SW 1271 (cell line): ENCODE measurements at places on chromosomes 6 and 20.

- DNase-seq, result no peak
Measured at GRCh38 chr6:137794516-137795201, 72.4 kb upstream of the TNFAIP3 start.

- peak; percentile 63 for DNase-seq
Measured at GRCh38 chr6:50007819-50008218, 14.0 kb downstream of the DEFB110 start.

- no peak for DNase-seq
Measured at GRCh38 chr6:16487996-16488674, 249.7 kb downstream of the GMPR start.

DNA sequence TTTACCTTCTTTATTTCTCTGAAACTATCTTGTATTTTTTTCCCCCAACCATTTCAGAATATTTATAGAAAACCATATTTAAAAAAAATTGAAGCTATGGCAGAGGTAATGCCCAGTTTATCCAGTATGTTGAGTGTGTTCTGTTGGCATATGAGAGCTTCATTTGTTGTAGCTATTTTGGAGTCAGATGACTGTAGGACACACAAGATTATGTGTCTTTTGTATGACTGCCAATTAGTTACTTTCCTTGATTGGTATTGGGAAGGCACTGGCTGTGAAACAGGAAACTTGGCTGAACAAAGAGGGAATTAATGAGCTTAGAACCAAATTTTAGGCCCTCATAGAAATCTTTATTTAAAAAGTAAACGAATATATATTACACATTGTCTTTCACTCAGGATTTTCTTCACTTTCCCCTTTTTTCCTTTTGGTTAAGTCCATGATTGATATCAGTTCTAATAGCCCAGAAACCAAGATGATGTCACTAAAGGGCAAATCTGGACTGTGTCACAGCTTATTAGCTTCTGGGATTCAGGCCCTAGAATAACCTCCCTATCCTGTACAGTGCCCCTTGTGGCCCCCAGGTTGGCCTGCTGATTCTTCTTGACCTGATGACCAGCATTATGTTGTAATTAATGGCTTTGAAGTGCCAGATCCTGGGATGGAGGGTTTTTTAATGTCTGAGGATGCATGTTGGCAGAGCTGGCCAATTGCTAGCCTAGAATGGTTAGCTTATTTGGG, 10.1 kb downstream of the CDC5L start:
- no peak for DNase-seq

DNA sequence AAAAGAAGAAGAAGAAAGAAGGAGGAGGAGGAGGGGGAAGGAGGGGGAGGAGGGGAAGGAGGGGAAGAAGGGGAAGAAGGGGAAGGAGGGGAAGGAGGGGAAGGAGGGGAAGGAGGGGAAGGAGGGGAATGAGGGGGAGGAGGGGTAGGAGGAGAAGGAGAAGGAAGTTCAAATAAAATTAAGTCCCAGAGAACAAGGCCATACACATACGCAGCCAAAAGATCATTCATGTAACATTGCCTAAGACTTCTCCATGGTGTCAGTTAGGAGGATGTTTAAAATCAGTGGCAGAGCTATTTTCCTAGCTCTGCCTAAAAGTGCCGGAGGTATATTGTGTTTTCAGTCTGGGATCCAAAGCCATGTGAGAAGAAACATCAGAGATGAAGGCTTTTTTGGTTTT, 75.8 kb downstream of the PLCB4 start:
- no peak for DNase-seq

- DNase-seq, result no peak
Measured at GRCh38 chr20:5833309-5833941, 83.2 kb downstream of the SHLD1 start.

GRCh38 chr6:28734443-28734959, 189.3 kb downstream of the TRIM27 start:
- no peak for DNase-seq

DNA sequence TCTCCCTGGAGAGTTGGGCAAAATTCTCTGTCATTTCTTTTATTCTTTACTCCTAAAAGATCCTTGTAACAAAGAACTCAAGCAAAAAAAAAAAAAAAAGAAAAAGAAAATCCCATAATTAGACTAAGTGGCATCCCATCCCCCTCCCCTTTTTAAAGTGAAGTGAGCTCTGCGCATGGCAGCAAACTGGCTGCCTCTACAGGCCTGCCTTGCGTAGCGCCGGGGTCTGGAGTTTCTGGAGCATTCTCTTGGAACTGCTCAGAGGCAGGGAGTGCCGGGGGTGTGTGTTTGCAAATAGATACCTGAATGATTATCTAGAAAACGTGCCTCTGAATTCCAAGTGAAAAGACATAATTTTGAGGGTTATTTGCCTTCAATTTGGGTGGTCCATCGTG, 48.1 kb downstream of the FOXC1 start:
- no peak for DNase-seq

DNA sequence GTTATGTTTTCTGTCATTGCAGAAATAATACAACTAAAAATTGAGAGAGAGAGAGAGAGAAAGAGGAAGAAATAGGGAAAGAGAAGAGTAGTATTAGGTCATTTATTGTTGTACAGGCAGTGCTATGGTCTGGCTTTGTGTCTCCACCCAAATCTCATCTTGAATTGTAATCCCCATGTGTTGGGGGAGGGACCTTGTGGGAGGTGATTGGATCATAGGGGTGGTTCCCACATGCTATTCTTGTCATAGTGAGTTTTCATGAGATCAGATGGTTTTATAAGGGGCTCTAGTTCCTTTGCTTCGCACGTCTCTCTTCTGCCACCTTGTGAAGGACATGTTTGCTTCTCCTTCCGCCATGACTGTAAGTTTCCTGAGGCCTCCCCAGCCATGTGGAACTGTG, 677.4 kb upstream of the CHD6 start:
- DNase-seq, result no peak

DNA sequence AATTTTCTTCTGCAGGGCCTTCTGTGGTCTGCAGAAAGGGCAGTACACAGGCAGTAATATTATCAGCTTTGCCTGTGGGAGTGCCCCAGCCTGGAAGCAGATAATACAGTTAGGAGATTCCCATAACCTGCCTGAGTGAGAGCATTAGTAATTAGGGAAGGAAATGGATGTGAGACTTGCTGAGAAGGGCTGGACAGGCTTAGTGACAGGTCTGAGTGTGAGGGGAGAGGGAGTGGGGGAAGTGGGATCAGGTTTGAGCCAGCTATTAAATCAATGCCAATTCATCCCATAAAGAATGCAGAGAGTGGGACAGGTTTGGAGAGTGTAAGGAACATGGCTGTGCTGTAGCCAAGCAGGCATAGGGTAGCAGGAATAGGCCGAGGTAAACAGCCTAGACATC, 10.1 kb upstream of the CFAP206 start:
- no peak for DNase-seq

DNA sequence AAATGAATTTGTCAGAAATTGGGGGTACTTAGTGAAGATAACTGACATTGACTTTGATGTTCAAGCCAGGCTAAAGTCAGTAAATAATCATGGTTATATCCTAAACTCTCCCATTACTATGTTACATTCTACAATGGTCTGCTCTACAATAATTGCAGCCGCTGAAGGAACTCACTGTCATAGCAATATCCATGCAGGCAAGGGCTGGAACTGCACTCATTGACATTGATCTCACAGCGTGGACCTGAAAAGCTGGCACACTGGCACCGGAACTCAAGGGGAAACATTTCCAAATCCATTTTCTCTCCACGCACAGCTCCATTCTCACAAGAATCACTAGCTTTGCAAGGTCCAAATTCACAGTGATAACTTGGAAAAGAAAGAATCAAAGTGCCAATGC, 702.7 kb downstream of the EYS start:
- DNase-seq, result no peak

DNA sequence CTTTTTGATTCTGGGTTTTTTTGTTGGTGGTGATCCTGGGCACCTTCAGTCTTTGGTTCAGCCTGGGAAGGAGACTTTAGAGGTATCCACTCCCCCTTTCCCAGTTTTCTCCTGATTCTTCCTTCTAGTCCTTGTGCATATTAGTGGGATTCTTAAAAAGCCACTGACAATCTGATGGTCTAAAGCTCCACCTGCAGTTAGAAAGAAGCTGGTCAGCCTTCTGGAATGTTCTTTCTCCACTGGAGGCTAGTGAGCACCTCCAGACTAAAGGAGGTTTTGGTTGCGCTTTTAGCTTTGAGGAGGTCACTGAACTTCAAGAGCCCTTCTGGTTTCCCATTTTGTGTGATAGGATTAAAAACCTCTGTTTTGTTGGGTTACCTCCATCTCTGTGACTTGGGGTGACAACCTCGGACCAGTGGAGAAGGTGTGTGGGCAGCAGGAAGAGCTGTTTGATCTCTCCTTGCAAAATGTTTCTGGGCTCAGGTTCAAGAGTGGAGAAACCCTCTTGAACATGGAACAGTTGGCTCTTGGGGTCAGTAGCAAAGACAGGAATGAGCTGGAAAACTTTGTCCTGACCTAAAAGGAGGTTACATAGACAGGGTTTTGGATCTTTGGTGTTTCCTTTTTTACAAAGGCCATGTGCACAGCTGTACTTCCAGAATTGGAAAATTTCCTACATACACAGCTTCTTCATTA, 29.0 kb downstream of the JARID2 start:
- DNase-seq, result no peak

GRCh38 chr20:49344975-49345374, 67.1 kb upstream of the ZNFX1 start:
- no peak for DNase-seq

GRCh38 chr6:126905917-126906316, 212.6 kb upstream of the RSPO3 start:
- no peak for DNase-seq

DNA sequence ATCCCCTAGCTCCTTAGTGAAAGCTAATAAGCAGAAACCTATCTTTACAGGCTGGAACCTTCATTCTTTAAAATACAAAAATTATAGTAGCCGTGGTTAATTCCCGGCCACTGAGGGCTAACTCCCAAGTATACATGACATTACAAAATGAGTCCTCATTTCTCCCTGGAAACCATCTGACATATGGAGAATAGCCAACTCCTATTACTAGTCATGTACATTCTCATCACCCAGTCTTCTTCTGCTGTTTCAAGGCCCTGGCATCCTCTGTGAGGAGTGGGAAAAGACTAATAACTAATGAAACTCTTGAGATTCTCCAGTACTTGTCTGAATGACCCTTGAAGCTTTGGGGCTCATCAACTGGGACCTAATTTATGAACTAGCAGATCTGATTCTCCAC, 30.2 kb downstream of the CSNK2A1 start:
- DNase-seq, result no peak

- no peak for DNase-seq
Measured at GRCh38 chr6:117910549-117910948, 3.5 kb downstream of the SLC35F1 start.

GRCh38 chr6:40340196-40340595, 247.0 kb downstream of the LRFN2 start:
- DNase-seq, result no peak

- no peak for DNase-seq
Measured at GRCh38 chr6:119128252-119128912, 49.9 kb upstream of the FAM184A start.

DNA sequence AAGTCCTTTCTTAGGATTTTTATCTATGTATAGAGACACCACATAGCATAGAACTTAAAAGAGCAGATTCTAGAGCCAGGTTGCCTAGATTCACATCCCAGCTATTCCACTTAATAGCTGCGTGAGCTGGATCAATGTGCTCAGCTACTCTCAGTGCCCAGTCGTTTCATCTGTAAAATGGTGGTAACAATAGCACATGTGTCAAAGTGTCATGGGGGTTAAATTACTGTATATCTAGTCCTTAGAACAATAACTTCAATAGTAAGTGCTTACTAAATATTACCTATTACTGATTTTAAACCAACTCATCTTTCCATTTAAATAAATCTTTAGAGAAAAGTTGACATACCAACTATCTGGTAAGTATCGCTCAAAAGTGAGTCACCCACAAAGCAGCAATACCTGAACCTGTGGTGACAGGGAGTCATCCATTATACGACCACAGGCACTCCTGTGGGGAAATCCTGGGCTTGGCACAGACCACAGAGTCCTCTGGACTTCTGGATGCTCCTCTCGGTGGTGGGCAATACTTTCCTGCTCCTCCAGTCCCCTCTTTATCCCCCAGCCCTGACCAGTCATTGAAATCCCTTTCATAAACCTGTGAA, 154.8 kb downstream of the PDSS2 start:
- no peak for DNase-seq

DNA sequence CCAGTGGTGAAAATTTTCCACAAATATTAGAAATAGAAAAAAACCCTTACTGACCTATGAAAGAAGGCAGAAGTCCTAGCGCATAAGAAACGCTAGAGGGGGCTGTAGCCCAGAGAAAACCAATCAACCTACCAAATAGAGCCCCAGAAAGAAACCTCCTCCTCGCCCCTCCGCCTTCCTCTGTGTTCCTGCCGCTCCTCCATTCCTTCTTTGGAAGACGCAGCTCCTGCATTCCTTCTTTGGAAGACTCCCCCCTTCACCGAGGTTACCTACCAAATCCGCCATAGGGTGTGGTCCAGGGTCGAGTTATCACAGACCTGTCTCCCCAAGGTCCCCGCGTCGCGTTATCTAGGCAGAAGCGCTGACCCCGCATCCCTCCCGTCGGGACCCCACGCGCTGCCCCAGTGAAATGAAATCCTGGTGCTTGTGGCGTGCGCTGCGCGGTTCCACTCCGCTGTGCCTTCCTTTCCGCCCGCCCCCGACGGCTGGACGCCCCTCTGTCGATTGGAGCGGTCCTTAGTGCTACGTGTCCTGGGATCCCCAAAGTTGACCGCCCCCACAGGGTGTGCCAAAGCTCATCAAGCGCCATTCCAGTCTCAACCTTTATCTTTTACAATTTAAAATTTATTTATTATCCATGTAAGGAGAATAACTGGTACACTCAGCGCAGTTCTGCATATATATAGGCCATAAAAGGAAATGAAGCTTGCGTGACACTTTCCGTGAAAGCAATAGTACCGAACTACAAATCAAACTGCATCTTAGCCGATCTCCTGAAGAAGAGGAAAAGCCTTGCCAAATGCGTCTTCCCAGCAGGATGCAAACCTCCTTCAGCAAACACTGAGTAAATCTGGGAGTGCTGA, 13.0 kb downstream of the RPP21 start:
- DNase-seq, result peak; percentile 51

DNA sequence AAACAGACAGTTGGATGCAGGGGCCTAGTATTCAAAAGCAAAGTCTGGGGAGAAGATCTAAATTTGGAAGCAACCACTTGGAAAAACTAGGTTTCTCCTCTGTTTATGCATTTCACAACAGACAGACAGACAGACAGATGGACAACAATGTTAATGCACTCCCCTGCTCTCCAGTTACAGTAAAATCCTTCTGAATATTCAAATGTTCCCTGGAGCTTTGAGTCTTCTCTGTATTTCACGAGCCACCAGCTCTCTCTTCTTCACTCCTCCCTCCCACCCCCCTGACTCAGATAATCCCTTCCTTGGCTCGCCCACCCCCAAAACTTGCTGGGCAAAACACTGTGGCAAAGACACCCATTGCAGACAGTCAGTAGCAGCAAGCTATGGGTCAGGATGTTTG, 129.3 kb upstream of the TOP1 start:
- no peak for DNase-seq

- DNase-seq, result no peak
Measured at GRCh38 chr6:116074732-116075390, 14.2 kb upstream of the FRK start.

GRCh38 chr6:113148566-113148965, 708.6 kb upstream of the MARCKS start:
- no peak for DNase-seq

- no peak for DNase-seq
Measured at GRCh38 chr6:101728388-101728787, 334.9 kb downstream of the GRIK2 start.

GRCh38 chr6:13873288-13874190, 51.2 kb upstream of the RNF182 start:
- peak; percentile 47 for DNase-seq

GRCh38 chr6:91608428-91608827, 1021.6 kb upstream of the MAP3K7 start:
- DNase-seq, result no peak
